ENCODE measurements at places on chromosomes 1 and 21.

GRCh38 chr1:52189898-52190480, 48.1 kb downstream of the ZFYVE9 start:
- no peak for DNase-seq

- no peak for DNase-seq
Observed at GRCh38 chr1:53580739-53581475, 121.7 kb downstream of the DMRTB1 start.

- no peak for DNase-seq
Observed at GRCh38 chr1:209554761-209555611, 28.5 kb upstream of the CAMK1G start.

GRCh38 chr1:45584351-45585109, 689 bp downstream of the NASP start:
- DNase-seq, result peak; percentile 80

GRCh38 chr1:168734946-168735345, 5.9 kb upstream of the DPT start:
- no peak for DNase-seq

GRCh38 chr1:232983375-232983774, 33.0 kb downstream of the NTPCR start:
- no peak for DNase-seq

- DNase-seq, result no peak
Observed at GRCh38 chr1:88768816-88769215, 84.7 kb downstream of the PKN2 start.

GRCh38 chr21:16583556-16583955, 853.8 kb downstream of the USP25 start:
- DNase-seq, result no peak

DNA sequence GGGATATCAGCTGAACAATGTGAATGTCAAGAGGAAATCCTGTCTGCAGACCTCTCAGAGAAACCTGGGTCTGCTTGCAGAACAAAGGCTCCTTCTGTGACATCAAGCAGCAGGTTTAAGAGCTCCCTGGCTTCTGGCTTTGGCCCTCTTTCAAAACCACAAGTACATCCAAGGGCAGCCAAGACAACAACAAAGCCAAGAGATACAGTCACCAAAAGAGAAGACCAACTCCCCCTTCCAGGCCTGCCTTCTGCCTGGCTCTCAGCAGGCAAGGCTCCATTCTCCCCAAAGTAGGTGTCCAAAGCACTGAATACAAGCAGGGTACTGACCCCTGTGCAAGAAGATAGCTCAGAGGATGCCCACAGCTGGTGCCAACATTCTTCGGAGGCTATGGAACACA, 11.5 kb downstream of the BCAR3 start:
- no peak for DNase-seq

Data from anterior cingulate cortex (tissue), 58 donors.